Activated naive CD4-positive, alpha-beta T cell treated with anti-CD3 and anti-CD28 coated beads, Interleukin-2, amount 10 ng/mL, durations not matched to agents 5 hours and 36 hours (primary cell): ENCODE measurements at places on chromosomes 1 and 21. TPM values are rescaled to one million over a fixed set of nuclear protein-coding genes. Genes with fewer than 3 reads are reported as not detected.

CELA3A gene
- total RNA-seq, result not detected

SYF2 gene
- 60.7 TPM for total RNA-seq

TGFB2 gene
- not detected for total RNA-seq

SLC25A34 gene
- 2.1 TPM for total RNA-seq
